ENCODE measurements at places on chromosomes 1 and 21. TPM values are rescaled to one million over a fixed set of nuclear protein-coding genes. Genes with fewer than 3 reads are reported as not detected.

The DNALI1 gene
- 13.0 TPM for total RNA-seq

GRCh38 chr1:96688767-96689166 is 32.8 kb upstream of the PTBP2 start:
- H3K27ac ChIP-seq: peak overlapping the region; percentile 77
- peaks cover 3% of the 10 kb centered on the region for H3K27me3 ChIP-seq
- H3K36me3 ChIP-seq: no peaks in the 10 kb centered on the region
- H3K4me1 ChIP-seq: peaks cover 13% of the 10 kb centered on the region
- no peak overlapping the region for H3K4me3 ChIP-seq

The TRIM67 gene
- total RNA-seq: 0.26 TPM

GRCh38 chr1:236099355-236099974 is 34.6 kb upstream of the NID1 start:
- peaks cover 12% of the 10 kb centered on the region for H3K27me3 ChIP-seq
- H3K4me3 ChIP-seq: no peak overlapping the region
- peaks cover 7% of the 10 kb centered on the region for H3K4me1 ChIP-seq
- peaks cover 16% of the 10 kb centered on the region for H3K36me3 ChIP-seq
- DNase-seq: no peak

The RAB13 gene
- 419 TPM for total RNA-seq

The RAVER2 gene
- total RNA-seq: 11.9 TPM

The NPPA gene
- total RNA-seq: not detected

- no peaks in the 10 kb centered on the region for H3K4me1 ChIP-seq
- DNase-seq: no peak
- H3K27me3 ChIP-seq: no peaks in the 10 kb centered on the region
- H3K27ac ChIP-seq: no peak overlapping the region
Observed at GRCh38 chr1:92329347-92330129, 30.7 kb downstream of the RPAP2 start.

The NOTCH2NLA gene
- 4.7 TPM for total RNA-seq

The GCSAML gene
- total RNA-seq: 0.23 TPM

DNA sequence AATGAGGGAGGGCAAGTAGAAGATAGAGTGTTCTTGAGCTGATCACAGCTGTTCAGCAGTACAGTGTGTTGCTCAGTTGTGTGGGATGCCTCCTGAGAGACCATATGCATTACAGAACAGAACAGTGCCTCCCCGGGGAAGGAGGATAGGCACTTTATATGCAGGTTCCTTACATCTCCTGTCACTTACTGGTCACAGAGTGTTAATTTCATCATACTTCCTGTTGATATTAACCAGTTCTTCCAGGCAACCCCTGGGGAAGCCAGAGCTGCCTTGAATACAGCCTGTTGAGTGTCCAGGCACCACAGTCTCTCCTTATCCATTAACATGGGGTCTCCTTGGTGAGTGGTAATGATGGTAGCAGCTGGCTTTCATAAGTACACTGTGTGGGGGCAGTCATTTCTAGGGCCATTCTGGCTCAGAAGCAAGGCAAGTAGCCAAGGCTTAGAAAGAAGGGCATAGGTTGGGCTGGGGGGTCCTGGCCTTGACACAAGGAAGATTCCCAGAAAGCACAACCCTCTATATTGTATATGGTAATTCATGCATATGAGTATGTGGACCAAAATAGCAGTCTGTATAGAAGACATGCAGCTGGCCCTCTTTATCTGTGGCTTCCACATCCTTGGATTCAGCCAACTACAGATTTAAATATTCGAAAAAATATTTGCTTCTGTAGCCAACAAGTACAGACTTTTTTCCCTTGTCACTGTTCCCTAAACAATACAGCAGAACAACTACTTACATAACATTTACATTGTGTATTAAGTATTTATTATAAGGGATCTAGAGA is 142.4 kb downstream of the ZP4 start:
- no peak for DNase-seq
- no peak overlapping the region for H3K4me3 ChIP-seq
- H3K4me1 ChIP-seq: no peaks in the 10 kb centered on the region
- no peaks in the 10 kb centered on the region for H3K27me3 ChIP-seq

DNA sequence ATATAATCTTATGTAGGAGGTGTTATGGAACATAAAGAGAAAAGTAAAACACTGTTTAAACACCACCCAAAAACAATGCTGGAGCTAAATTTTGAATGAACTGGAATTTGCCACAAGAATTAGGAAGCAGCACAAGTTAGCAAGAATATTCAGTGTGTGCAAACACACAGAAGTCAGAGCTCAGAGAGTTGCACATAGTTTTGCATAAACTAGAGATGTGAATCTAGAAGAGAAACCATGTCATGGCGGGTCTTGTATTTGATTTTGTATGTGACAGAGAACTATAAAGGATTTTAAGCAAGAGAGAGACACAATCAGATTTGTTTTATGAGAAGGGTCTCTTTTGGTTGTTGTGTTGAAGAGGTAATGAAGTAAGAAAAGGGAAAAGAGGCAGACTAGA is 38.2 kb downstream of the SELENOF start:
- H3K27ac ChIP-seq: no peak overlapping the region
- H3K27me3 ChIP-seq: no peaks in the 10 kb centered on the region
- peaks cover 3% of the 10 kb centered on the region for H3K36me3 ChIP-seq
- H3K4me3 ChIP-seq: no peak overlapping the region

DNA sequence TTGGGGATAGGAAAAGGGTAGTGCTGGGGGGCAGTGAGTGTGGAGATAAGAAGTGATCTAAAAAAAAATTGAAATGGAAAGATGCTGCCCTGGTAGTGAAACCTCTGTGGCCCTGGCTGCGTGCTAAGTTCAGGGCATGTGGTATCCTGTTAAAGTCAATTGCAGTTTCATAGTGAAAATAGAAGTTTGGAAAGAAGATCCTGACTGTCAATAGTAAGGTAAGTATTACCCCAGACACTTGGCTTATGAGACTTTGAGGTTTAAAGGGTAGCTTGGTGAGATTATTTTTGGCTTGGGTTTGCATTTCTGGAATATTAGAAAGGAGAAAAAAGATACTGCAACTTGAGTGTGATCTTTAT is 6.8 kb downstream of the ARID1A start:
- H3K4me1 ChIP-seq: peaks cover 23% of the 10 kb centered on the region
- H3K4me3 ChIP-seq: no peak overlapping the region
- no peak overlapping the region for H3K27ac ChIP-seq
- no peak for DNase-seq
- no peaks in the 10 kb centered on the region for H3K27me3 ChIP-seq

DNA sequence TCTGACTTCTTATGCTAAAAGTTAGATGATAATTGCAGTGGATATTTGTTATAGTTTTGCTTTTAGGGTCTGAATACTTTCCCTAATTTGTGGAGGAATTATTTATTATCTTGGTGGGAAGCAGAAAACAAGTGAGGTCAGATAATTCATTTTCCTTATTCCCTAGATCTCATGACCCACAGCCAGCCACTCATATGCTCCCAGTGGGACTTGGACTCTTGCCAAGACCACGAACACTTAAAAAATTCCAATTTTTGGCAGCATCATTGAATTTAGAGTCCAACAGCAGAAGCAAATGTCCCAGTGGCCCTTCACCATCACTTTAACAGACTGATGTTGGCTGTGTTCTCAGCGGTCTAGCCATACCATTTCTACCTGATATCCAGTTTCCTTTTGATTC is 204.2 kb downstream of the HMCN1 start:
- H3K27ac ChIP-seq: no peak overlapping the region
- no peak for DNase-seq
- no peaks in the 10 kb centered on the region for H3K36me3 ChIP-seq
- H3K27me3 ChIP-seq: no peaks in the 10 kb centered on the region
- peaks cover 10% of the 10 kb centered on the region for H3K4me1 ChIP-seq

GRCh38 chr21:44905728-44906090 is 15.0 kb downstream of the ITGB2 start:
- H3K36me3 ChIP-seq: peaks cover 10% of the 10 kb centered on the region
- DNase-seq: no peak
- H3K27ac ChIP-seq: no peak overlapping the region
- peaks cover 2% of the 10 kb centered on the region for H3K4me1 ChIP-seq
- peaks cover 12% of the 10 kb centered on the region for H3K27me3 ChIP-seq
- H3K4me3 ChIP-seq: no peak overlapping the region

The CZIB gene
- total RNA-seq: 65.0 TPM

- H3K27me3 ChIP-seq: peaks cover 2% of the 10 kb centered on the region
- no peak overlapping the region for H3K4me3 ChIP-seq
- H3K4me1 ChIP-seq: peaks cover 8% of the 10 kb centered on the region
- no peak overlapping the region for H3K27ac ChIP-seq
- no peaks in the 10 kb centered on the region for H3K36me3 ChIP-seq
Observed at GRCh38 chr1:174935961-174936727, 63.6 kb upstream of the CACYBP start.

GRCh38 chr1:27687906-27688305 is 15.9 kb upstream of the IFI6 start:
- no peak overlapping the region for H3K4me3 ChIP-seq
- peaks cover 4% of the 10 kb centered on the region for H3K4me1 ChIP-seq
- DNase-seq: no peak
- H3K36me3 ChIP-seq: peaks cover 2% of the 10 kb centered on the region
- no peaks in the 10 kb centered on the region for H3K27me3 ChIP-seq
- no peak overlapping the region for H3K27ac ChIP-seq

The AMY1A gene
- total RNA-seq: not detected

All from endothelial cell (in vitro differentiated cells).